ENCODE measurements at places on chromosomes 3 and 15.

DNA sequence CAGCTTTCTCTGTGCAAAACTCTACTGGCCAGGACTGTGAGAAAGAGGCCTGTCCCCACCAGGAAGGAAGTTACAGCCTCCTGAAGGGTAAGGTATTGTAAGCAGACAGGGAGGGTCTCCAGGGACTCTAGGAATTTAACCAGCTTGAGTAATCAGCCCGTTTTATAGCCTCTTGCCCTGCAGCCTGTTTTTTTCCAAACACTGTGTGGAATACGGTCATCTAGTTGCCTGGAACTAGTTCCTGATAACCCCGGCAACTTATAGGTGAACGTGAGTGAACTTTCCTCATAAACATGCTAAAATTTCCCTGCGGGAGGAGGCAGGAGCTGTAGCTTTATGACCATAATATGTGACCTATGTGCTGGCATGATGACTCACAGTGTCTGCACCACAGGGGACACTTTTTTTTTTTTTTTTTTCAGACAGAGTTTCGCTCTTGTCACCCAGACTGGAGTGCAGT lies 60.1 kb upstream of the DAZL start:
- no peak for DNase-seq

- no peak for DNase-seq
These were observed 65.3 kb upstream of the FLNB start for GRCh38 chr3:57942872-57943283.

- no peak for DNase-seq
These were observed 8.5 kb upstream of the DAG1 start for GRCh38 chr3:49461443-49462171.

DNA sequence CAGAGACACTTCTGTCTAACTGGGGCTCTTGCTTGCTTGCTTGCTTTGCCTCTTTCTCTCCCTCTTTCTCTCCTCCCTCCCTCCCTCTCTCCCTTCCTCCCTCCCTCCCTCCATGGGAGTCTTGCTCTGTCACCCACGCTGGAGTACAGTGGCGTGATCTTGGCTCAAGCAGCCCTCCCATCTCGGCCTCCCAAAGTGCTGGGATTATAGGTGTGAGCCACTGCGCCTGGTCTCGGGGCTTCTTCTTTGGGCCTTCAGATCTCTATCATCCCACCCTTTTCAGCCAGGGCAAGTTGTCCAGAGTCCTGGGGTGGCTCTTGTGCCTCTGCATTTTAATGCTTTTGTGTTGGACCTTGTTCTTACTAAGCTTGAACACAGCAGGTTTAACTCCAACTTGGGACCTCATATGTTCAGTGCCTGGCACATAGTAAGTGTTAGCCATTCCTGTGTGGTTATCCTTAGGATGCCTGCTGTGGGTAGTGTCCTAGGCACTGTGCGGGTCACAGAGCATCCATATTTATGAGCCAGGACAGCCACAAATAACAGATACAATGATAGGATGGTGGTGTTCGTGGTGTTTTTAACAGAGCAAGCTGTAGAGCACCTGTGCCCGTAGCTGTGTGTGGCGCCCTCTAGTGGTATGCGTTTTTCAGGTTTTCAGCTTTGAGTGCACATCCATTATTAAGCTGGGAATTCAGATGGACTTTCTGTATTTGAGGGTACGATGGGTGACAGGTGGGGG lies 75.1 kb downstream of the CCK start:
- peak; percentile 61 for DNase-seq

DNA sequence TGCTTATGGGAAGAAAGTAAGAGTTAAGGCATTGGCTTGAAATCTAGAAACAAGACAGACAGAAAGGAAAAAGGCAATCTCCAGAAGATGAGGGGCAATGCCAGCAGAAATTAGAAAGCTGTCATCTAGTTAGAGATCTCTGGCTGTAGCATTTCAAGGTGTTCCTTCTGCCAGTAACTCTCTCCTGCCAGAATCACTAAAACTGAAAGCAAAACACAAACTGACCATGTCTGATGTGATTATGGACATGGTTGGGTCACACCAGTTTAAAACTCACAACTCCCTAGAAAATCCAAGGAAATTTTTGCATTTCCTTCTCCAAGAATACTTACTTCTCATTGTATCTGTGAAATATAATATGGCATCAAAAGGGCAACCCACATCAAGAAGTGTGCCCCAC lies 82.9 kb downstream of the LDHAL6B start:
- no peak for DNase-seq

- DNase-seq, result no peak
These were observed 979.6 kb upstream of the NR2F2 start for GRCh38 chr15:95350908-95351307.

DNA sequence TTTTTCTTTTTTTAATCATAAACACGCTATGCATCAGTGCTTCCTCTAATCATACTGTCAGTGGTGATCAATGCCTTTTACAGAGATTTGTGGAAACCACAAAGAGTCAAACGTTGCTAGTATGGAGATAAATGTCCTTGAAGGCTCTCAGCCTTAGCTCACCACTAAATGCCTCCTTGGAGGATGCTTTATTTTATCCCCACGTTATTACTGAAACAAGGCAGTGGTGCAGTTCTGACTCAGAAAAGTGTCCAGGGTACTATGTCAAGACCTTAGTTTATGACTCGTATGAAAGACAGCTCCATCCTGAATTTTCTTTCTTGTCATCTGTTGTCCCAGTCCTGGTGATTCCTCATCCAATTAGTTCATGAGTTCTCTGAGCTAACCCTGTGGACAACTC lies 1146.7 kb downstream of the IGSF11 start:
- DNase-seq, result no peak

DNA sequence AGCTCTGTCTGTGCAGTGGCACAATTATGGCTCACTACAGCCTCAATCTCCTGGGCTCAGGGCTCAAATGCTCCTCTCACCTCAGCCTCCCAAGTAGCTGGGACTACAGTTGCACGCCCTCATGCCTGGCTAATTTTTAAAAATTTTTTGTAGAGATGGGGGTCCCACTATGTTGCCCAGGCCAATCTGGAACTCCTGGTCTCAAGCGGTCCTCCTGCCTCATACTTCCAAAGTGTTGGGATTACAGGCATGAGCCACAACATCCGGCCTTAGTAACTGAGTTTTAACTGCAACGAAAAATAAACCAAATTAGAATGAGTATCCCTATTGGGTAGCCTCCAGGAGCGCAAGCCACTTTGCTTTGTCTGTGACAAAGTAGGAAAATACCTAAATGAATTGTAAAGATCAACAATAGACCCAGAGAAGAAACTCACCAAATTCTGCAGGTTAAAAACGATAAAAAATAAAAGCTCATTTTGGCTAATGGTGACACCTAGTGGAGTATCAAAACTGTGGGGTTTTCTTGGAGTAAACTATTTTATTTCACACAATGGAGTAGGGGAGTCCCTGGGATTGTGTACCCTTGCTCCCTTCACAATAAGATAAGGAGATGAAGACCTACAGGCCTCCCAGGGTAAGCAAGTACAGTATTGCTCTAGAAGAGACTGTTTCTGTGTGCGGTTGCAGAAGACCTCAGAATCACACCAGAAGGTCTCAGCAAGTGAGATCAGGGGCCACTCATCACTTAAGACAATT lies 21.0 kb upstream of the CA12 start:
- peak; percentile 68 for DNase-seq

GRCh38 chr3:142897807-142898206 lies 8.9 kb upstream of the PCOLCE2 start:
- DNase-seq, result no peak

DNA sequence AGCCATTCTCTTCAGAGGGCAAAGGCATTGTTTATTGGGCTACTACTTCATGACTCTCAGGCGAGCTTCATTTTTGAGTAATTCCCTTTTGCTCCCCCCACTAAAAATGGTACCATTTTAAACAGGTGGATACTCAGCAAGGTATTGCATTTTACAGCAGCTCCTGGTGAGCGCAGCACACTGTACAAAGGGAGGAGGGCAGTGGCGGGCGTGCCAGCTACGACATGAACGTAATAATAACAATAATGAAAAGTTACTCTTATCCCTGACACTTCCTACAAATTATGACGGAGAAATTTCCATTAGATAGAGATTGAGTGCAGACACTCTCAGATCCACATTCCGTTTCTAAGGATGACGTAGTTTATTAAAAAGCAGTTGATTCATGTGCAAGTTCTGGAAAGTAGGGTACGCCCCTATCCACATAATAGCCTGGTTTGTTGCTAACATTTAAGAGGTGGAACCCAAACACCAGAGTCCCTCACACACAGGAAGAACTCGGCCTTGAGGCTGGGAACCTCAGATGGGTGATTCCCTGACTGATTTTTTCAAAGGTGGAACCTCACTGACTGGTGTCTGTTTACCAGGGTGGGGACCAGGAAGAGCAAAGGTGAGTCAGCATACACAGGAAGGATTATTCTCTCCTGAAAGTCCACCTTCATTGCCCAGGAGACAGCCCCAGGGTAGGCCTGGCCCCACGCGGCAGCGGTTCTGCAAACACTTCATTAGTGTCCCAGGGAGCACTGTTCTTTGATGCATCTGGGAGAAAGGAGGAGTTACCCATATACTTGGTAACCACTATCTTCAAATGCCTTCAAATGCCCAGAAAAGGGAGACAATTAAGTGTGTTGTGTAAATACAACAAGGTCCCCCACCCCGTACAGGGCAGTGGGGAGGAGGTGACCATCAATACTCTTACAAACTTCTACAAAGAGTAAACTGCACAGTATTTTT lies 69.9 kb downstream of the LDHAL6B start:
- DNase-seq, result no peak

- DNase-seq, result no peak
These were observed 7.5 kb upstream of the COLQ start for GRCh38 chr3:15528854-15529537.

DNA sequence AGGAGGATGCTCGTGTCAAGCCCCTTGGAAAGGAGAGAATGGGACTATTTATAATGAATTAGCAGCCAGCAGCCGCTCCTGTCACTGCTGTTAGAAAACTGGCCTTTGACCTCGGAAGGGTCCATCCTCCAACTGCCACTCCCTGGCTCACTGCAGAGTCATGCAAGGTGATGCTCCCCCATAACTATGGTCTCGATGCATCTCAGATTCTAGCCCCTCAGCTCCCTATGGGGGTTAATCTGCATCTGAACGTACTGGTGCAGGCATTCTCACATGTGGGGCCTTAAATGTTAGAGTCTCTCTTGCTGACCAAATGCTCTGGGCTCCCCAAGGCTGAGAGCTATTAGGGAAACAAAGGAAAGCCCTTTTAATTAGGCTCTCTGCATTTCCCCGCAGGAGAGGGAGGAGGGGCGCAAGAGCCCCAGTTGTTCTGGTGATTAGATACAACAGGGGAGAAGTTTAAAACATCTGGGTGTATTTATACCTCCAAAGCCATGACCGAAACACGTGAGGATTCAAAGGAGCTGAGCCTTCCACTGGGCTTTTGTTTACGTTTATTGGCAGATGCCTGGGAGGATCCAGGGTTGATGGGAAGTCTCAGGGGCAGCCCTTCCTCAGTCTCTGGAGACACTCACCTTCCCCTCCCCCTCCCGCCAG lies 182.5 kb downstream of the OPA1 start:
- DNase-seq, result no peak

- DNase-seq, result no peak
These were observed 218.2 kb downstream of the ATP8B4 start for GRCh38 chr15:49900903-49901235.

DNA sequence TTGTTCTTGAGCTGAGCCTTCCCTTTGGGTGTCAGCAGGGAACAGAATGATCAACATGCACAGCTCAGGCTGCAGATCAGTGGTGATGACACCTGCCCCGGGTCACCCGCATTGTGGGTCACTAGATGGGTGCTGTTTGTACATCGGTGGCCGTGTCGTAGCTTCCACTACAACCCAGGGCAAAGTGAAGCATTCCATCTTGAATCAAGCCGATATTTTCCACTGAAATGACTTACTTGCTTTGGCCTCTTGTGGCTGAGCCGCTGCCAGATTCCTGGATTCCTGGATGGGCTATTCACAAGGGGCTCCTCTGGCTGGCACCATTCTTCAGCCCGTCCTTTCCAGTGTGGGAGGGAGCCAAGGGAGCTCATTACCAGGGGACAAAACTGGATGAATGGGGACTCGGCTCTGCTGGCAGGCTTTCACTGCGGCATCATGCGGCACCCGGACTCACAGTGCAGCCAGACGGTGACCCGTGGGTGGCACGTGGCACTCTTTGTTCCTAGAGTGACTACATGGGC lies 65.6 kb downstream of the SLCO3A1 start:
- DNase-seq, result no peak

- DNase-seq, result peak; percentile 26
These were observed 43.1 kb downstream of the THRB start for GRCh38 chr3:24451461-24452099.

DNA sequence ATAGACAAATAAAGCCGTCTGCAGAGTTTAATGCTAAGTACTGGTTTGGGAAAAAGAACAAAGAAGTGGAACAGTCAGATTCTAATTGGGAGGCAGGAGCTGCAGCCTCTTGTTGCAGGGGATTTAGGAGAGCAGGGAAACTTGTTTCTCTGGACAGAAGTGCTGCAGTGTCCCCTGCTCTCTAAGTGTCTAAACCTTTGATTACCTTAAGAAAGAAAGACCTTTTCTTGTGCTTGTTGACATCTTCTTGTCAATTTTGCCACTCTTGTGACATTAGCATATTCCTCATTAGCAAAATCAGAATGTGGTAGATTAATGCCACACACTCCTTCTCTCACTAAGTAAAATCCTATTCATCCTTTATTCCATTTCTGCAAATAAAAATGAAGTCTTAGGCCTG lies 38.8 kb downstream of the TRAT1 start:
- no peak for DNase-seq

GRCh38 chr15:30041868-30042267 lies 40.9 kb upstream of the GOLGA8J start:
- no peak for DNase-seq

- DNase-seq, result no peak
These were observed 7.6 kb downstream of the ANXA2 start for GRCh38 chr15:60390231-60390630.

DNA sequence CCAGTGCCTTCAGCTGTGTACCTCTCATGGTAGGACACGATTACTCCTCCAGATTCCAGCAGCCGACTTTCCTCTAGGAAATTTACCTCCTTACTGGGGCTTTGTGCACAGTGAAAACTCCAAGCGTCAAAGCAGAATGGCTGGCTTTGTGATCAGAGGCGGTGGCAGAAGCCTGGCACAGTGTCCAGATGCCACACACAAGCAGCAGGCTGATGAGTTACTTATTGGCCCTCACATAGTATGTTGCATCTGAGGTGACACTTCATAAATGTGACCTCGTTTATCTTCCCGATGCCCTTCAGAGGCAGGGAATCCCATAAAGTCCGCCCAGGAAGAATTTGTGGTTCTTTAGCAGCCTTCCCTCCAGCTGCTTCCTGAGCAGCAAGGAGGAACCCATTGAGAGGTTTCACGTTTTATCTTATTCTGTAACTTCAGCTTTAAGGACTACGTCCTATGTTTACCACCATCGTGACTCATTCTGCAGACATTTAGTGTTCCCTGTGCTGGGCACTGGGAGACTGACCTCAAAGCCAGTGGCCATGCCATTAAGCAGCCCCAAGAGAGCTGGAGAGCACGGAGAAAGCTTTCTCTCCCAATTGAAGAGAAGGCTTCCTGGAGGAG lies 107.1 kb upstream of the C15orf61 start:
- DNase-seq, result peak; percentile 16

DNA sequence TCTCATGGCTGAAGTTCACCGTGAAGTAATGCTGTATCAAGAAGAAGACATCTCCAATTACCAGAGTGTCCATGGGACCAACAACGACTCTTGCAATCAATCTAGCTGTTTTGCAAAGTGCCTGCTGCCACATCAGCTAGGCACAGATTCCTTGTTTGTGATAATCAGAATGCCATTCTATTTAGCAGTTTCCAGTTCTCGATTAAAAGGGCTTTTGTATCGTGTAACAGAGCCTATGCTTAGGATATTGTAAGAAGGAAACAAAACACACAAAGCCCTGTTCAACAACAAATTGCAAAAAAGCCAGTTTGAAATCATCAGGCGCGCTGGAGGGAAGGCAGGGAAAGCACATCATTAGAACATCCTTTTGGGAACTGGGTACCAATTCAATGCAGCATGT lies 26.1 kb downstream of the RASGRF1 start:
- no peak for DNase-seq
